ENCODE measurements at places on chromosomes 16 and 17. TPM values are rescaled to one million over a fixed set of nuclear protein-coding genes. Genes with fewer than 3 reads are reported as not detected.
A peak's percentile ranks its signal among the peaks of the same experiment; 100 is the strongest.

Gene TM4SF5
- not detected for total RNA-seq

DNA sequence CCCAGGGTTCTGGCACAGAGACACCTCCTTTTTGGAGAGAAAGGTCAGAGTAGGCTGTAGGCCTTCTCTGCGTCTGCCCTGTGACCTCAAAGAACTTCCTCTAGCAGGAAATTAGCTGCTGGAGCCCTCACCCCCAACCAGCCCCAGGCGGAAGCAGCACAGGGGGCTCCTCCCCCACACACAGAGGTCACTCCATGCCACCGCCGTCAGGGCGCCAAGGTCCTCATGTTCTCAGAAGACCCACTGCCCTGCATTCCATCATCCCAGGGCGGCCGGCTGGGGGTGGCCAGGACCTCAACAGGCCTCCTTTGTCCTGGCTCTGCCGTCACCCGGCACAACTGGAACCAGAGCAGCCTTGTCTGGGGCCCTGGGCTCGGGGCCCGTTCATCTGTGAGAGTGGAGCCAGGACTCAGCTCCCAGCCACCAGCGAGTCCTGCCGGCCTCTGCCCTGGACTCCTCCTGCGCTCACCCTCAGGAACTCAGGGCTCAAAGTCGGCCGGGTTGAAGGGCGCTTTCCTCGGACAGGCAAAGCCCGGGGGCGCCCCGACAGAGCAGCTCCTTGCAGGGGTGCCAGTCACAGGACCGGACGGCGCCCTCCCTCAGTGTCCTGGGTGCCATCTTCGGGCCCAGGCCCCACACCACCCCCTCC, 1.2 kb downstream of the TMC6 start:
- no peak for DNase-seq
- H3K4me1 ChIP-seq: no peaks in the 10 kb centered on the region
- H3K4me3 ChIP-seq: peak overlapping the region; percentile 77
- peaks cover 11% of the 10 kb centered on the region for H3K36me3 ChIP-seq

Gene RPL26
- 3,179 TPM for total RNA-seq

Gene AOC2
- total RNA-seq: 2.9 TPM

DNA sequence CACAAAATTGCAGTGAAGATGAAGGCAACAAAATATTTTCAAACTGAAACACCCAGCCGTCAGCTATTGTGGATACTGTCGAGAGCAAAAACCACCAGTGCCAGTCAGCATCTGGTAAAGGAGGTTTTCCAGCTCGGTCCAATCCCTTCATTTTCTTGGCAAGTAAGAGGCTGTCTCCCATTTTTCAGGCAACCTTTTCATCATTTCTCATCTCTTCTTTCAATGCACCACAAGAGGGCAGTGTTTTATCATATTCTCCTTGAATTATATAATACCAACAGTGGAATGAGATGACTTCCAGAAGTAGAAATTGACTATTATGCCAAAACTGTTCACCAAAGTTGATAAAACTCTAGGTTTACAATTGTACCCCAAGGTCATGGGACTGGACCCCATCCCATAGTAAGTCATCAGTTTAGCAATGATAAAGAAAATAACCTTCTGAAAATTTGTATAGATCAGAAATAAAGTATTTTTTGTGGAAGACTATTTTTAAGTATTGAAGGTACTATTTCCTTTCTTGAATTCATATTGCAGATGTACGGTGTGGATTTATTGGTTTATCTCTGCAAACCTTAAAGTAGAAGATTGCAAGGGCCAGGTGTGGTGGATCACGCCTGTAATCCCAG, 16.8 kb downstream of the NQO1 start:
- no peak overlapping the region for H3K4me3 ChIP-seq
- H3K36me3 ChIP-seq: peaks cover 65% of the 10 kb centered on the region
- DNase-seq: peak; percentile 81
- H3K27me3 ChIP-seq: no peaks in the 10 kb centered on the region
- no peak overlapping the region for H3K27ac ChIP-seq

DNA sequence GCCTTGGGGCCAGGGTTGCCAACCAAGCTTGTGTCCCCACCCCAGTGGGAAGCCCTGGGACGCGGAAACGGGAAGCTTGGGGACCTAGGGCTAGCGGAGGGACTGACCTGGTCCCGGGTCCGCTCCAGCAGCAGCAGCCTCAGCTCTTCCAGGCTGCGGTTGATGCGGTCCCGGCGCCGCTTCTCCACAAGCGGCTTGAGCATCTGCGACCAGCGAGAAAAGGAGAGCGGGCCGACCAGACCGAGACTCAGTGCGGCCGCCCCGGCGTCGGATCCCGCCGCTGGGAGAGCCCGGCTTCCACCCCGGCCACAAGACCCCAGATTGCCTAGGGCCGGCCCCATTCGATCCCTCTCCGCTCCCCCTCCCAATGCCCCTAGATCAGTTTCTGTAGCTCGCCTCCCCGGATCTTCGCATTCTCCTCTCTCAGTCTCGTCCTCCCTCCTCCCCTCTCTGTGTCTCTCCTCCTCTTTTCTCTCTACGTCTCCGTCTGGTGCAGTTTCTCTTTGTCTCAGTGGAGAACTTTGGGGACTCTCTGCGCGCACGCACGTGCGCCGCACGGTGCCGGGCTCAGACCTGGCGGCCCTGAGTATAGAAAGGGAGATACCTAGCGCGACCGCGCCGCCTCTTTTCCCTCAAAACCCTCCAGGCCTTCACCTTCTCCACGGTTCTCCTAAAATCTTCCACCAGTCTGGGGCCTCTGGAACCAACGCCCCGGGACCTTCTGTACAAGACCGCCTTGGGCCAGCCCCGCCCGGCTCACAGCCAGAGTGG, 797 bp downstream of the HES7 start:
- H3K27me3 ChIP-seq: no peaks in the 10 kb centered on the region
- H3K4me3 ChIP-seq: peak overlapping the region; percentile 77
- peak overlapping the region; percentile 0 for H3K27ac ChIP-seq
- peaks cover 49% of the 10 kb centered on the region for H3K36me3 ChIP-seq
- peaks cover 53% of the 10 kb centered on the region for H3K4me1 ChIP-seq
- DNase-seq: peak; percentile 61

Gene MFAP4
- not detected for total RNA-seq

GRCh38 chr17:64750891-64751677, 89.0 kb upstream of the SMURF2 start:
- H3K4me1 ChIP-seq: no peaks in the 10 kb centered on the region
- no peak overlapping the region for H3K27ac ChIP-seq
- DNase-seq: no peak
- H3K4me3 ChIP-seq: no peak overlapping the region
- peaks cover 79% of the 10 kb centered on the region for H3K36me3 ChIP-seq

DNA sequence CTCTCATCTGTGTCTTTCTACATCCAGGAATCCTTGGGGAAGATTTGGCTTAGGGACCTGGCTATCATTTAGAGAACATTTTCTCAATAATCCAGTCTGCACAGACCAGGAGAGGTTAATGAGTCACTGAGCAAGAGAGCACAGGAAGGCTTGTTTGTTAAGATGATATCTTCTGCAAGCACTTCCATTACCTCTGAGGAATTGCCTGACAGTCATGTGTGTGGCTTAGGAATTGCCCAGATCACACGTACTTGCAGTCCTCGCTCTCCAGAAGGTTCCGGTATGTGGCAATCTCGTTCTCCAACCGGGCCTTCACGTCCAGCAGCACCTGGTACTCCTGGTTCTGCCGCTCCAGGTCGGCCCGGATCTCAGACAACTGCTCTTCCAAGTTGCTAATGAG, 3.3 kb downstream of the KRT37 start:
- DNase-seq: peak; percentile 68
- no peak overlapping the region for H3K4me3 ChIP-seq
- no peaks in the 10 kb centered on the region for H3K27me3 ChIP-seq
- peaks cover 32% of the 10 kb centered on the region for H3K4me1 ChIP-seq
- peak overlapping the region; percentile 46 for H3K27ac ChIP-seq
- H3K36me3 ChIP-seq: no peaks in the 10 kb centered on the region

Gene CARD14
- total RNA-seq: 0.20 TPM

Gene CD300LG
- total RNA-seq: not detected

Gene NSMCE1
- 119 TPM for total RNA-seq

- peaks cover 23% of the 10 kb centered on the region for H3K36me3 ChIP-seq
- peak overlapping the region; percentile 96 for H3K4me3 ChIP-seq
- H3K4me1 ChIP-seq: peaks cover 12% of the 10 kb centered on the region
- H3K27ac ChIP-seq: peak overlapping the region; percentile 95
- no peak for DNase-seq
Measured at GRCh38 chr17:36544044-36544306, 744 bp upstream of the GGNBP2 start.

DNA sequence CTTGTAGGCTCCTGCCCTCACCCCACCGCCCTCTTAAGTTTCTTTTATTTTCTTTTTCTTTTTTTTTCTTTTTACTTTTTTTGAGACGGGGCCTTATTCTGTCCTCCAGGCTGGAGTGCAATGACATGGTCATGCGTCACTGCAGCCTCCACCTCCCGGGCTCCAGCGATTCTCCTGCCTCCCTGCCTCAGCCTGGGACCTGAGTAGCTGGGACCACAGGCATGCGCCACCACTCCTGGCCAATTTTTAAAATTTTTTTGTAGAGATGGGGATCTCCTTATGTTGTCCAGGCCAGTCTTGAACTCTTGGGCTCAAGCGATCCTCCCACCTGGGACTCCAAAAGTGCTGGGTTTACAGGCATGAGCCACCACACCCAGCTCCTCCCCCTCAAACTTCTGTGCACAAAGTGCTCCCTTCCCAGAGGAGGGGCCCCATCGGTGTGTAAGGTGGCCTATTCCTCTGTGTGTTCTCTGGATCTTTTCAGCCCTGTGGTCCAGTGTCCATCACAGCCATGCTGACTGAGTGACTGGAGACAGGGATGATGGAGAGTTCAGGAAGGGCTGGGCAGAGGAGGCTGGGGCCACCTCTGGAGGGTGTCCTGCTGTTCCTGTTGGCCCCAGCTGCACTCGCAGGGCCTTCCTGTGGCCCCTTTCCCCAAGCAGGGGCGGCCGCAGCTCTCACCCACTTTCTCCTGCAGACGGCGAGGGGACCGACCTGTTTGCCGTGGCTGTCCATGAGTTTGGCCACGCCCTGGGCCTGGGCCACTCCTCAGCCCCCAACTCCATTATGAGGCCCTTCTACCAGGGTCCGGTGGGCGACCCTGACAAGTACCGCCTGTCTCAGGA, 8.9 kb upstream of the IL32 start:
- no peak overlapping the region for H3K27ac ChIP-seq
- no peaks in the 10 kb centered on the region for H3K36me3 ChIP-seq
- no peaks in the 10 kb centered on the region for H3K4me1 ChIP-seq

DNA sequence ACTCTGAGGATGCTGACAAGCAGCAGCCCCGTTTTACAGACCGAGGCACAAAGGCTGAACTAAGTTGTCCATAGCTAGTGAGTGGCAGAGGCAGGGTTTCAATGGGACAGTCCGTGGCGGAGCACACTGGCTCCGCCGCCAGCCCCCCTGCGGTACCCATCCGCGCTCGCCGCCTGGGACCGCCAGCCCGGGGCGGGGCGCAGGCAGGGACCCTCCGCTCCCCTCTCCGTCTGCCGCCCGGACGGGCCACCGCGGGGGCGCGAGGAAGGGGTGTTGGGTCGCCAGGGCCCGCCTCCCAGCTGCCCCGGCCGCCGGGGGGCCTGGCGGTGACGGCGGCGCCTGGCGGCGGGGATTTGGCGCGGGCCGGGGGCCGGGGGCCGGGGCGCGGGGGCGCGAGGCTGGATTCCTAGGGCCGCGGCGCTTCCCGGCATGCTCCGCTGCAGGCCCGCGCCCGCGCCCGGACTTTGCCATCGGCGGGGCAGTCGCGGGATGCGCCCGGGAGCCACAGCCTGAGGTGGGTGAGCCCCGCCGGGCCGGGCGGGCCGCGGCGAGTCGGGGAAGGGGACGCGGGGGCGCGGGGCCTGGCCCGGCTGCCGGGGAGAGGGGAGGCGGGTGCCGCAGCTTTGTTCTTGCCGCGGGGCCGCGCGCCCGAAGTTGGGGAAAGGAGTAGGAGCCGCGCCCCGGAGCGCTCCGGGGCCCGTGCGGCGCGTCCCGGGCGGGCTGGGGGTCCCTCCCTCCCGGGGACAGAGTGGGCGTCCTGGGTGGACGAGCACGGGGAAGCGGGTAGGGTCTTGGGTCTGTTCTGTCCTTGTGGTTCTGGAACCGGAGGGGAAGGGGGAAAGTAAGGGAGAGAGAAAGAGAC, at the start of gene TMEM98:
TSS of gene TMEM98 (plus strand) at position 430 of the 862 bp plus-strand sequence. CDS start 3,376 bp downstream, outside the sequence.
- no peaks in the 10 kb centered on the region for H3K27me3 ChIP-seq
- no peaks in the 10 kb centered on the region for H3K4me1 ChIP-seq
- DNase-seq: no peak
- H3K4me3 ChIP-seq: no peak within 1 kb of the TSS

DNA sequence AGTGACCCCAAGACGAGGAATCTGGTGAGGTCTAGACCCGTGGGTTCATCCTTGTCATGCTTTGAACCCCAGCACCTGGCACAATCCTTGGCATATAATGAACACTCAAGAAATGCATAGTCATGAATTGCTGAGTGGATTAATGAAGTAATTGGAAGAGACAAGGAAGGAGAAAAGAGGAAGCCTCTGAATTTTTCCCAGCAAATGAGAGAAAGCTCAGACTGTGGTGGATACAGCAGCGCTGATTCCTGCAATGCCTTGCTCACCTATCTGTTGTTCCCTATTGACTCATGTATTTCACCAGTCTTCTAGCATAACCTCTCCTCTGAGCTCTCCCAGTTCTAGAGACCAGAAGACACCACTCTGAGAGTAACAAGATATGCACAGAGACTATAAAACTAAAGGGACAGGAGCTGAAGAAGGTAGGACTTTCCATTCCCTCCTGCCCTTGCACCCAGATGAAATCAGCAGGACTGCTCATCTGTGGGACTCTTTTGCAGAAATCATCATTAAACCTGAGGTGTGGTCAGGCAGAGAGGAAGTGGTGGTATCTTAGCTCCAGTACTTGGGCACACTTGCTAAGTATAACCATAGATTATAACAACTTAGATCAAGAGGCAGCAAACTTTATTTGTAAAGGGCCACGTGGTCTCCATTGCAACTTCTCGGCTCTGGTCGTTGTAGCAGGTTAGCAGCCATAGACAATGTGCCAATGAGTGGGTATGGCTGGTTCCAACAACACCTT, 102.8 kb downstream of the MAF start:
- H3K36me3 ChIP-seq: peaks cover under 1% of the 10 kb centered on the region
- no peak for DNase-seq
- no peaks in the 10 kb centered on the region for H3K4me1 ChIP-seq

GRCh38 chr17:68197091-68197996, 50.5 kb upstream of the AMZ2 start:
- no peak overlapping the region for H3K4me3 ChIP-seq
- no peaks in the 10 kb centered on the region for H3K4me1 ChIP-seq
- no peak for DNase-seq
- H3K27me3 ChIP-seq: peaks cover 67% of the 10 kb centered on the region
- H3K27ac ChIP-seq: no peak overlapping the region

- peak; percentile 24 for DNase-seq
- H3K27me3 ChIP-seq: no peaks in the 10 kb centered on the region
- H3K36me3 ChIP-seq: peaks cover 12% of the 10 kb centered on the region
- peak overlapping the region; percentile 94 for H3K4me3 ChIP-seq
- peaks cover 13% of the 10 kb centered on the region for H3K4me1 ChIP-seq
Measured at GRCh38 chr17:7380321-7380720, 568 bp upstream of the TNK1 start.

Data from MCF 10A (cell line).